Sigmoid colon (tissue), 7 donors: ENCODE measurements at places on chromosomes 16 and 17. TPM values are rescaled to one million over a fixed set of nuclear protein-coding genes. Genes with fewer than 3 reads are reported as not detected.

The TAC4 gene
- not detected for polyA plus RNA-seq

The C17orf100 gene
- polyA plus RNA-seq: 2.1 TPM

The NFATC3 gene
- 6.0 TPM for polyA plus RNA-seq

The RASD1 gene
- polyA plus RNA-seq: 10.0 TPM

The KCNH6 gene
- polyA plus RNA-seq: 0.13 TPM

The CHRNE gene
- 0.46 TPM for polyA plus RNA-seq

The FOXL1 gene
- 0.80 TPM for polyA plus RNA-seq

The C16orf96 gene
- not detected for polyA plus RNA-seq

The CCL7 gene
- polyA plus RNA-seq: not detected

The DNASE1L2 gene
- 0.93 TPM for polyA plus RNA-seq

The MYH2 gene
- 0.60 TPM for polyA plus RNA-seq

The STH gene
- not detected for polyA plus RNA-seq

The TBC1D3H gene
- 0.46 TPM for polyA plus RNA-seq

The ALDOC gene
- polyA plus RNA-seq: 28.8 TPM

The WIPI1 gene
- polyA plus RNA-seq: 78.1 TPM

The KRT20 gene
- polyA plus RNA-seq: 1,034 TPM

The SYNGR3 gene
- polyA plus RNA-seq: 4.0 TPM

The RND2 gene
- polyA plus RNA-seq: 0.63 TPM

The SMIM22 gene
- 2,006 TPM for polyA plus RNA-seq

The SPAG7 gene
- polyA plus RNA-seq: 73.9 TPM

The LCAT gene
- polyA plus RNA-seq: 5.5 TPM

The SULT1A4 gene
- polyA plus RNA-seq: 61.3 TPM

The CA5A gene
- polyA plus RNA-seq: not detected

The PIK3R5 gene
- polyA plus RNA-seq: 12.4 TPM

The CACNA1G gene
- polyA plus RNA-seq: 0.20 TPM

The STX1B gene
- polyA plus RNA-seq: not detected

The MARVELD3 gene
- polyA plus RNA-seq: 20.4 TPM

The SLC5A2 gene
- polyA plus RNA-seq: 1.2 TPM

The SMIM36 gene
- polyA plus RNA-seq: not detected

The CFAP97D1 gene
- not detected for polyA plus RNA-seq

The VASN gene
- polyA plus RNA-seq: 0.46 TPM

The TBX6 gene
- polyA plus RNA-seq: 1.1 TPM
